ENCODE measurements at places on chromosomes 16 and 17. TPM values are rescaled to one million over a fixed set of nuclear protein-coding genes. Genes with fewer than 3 reads are reported as not detected.
A peak's percentile ranks its signal among the peaks of the same experiment; 100 is the strongest.

Gene KRTAP4-9
- not detected for total RNA-seq

Gene ZNF597
- 1.4 TPM for total RNA-seq

Gene NATD1
- 8.6 TPM for total RNA-seq

Gene OTOP3
- total RNA-seq, result not detected

Gene MAPK7
- 15.1 TPM for total RNA-seq

GRCh38 chr16:7555459-7555858 lies 222.8 kb downstream of the RBFOX1 start:
- DNase-seq, result no peak

GRCh38 chr16:66599726-66600125 lies 4.8 kb upstream of the CMTM3 start:
- DNase-seq, result no peak

DNA sequence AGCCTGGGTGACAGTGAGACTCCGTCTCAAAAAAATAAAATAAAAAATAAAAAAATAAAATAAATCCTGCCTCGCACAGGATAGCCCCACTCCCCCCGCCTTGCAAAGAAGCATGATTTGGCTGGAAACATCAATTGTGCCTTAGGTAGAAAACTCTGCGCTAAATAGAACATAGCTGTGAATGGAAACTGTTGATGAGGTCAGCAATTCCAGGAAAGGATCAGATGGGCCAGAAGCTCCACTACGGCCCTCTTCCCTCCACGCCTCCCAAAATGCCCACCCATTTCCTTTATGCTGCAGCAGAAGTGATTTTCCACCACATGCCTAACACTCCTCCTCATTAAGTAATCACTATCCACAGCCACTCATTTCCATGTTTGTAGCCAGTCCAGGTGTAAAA lies 473.4 kb downstream of the XYLT1 start:
- DNase-seq, result no peak

GRCh38 chr17:45883063-45883462 lies 11.3 kb upstream of the MAPT start:
- no peak for DNase-seq

DNA sequence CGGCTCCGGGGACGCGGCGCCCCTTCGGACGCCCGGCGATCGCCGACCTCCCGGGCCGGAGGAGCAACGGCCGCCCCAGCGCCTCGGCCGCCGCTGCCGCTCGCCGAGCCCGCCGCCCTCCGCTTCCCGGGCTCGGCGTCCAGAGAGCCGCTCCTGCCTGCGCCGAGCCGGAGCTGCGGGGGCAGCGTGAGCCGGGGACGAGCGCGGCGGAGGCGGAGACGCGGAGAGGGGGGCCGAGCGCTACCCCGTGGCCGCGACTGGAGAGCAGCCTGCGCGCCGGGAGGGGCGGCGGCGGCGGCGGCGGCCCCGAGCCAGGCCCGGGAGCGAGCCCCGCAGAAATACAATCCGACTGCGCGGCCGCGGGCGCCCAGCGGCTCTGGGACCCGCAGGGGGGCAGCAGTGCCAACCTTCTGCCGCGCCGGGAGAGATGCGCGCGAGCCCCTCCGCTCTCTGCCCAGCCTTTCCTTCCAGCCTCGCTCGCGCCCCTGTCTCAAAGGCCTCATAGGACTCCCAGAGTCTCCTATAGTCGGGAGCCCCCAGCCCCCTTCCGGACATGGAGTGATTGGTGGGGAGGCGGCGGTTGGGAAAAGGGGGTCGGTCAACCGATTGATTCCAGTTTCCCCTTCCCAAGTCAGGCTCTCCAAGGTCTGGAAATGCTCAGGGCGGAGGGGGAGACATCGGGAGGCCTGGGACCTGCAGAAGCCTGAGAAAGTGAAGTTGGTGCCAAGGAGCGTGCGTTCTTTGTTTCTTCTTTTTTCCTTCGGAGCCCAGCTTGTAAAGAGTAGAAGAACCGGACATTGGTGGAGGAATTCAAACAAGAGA lies 1.0 kb upstream of the SDK2 start:
- peak; percentile 57 for DNase-seq

GRCh38 chr16:28984619-28985135 lies at the start of gene LAT:
LAT (plus strand) TSS chr16:28985052; CDS start chr16:28985418, 366 bp downstream.
- no peak for DNase-seq

- DNase-seq, result no peak
Observed at GRCh38 chr17:27860971-27861664, 32.0 kb downstream of the LYRM9 start.

DNA sequence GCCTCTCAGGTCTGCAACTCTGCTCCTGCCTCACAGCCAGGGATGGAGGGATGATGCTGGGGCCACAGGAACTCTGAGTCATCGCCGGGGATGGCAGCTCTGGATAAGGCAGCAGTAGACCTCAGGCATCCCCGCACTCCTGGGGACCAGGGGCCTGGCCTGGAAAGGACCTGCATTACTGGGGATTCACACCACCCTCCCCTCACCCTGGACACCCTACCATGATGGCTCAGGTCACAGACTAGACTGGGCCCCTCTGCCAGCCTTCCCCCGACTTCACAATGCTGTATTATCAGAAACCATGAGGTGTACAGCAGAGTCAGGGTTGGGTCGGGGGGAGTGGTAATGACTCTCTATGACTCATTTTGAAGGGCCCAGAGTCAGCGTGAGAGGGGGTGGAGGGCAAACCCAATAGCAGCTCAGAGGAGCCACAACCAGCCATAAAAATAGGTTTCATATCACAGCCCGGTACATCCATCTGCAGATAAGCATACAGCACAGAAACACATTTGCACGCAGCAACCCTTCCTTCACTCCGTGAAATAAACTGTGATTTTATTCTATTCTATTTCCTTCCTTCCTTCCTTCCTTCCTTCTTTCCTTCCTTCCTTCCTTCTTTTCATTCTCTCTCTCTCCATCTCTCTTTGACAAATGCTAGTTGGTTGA lies 28.8 kb downstream of the DYNLRB2 start:
- no peak for DNase-seq

Measured in left cardiac atrium (tissue), 4 donors.